ENCODE measurements at places on chromosomes 4 and X. TPM values are rescaled to one million over a fixed set of nuclear protein-coding genes. Genes with fewer than 3 reads are reported as not detected.

DNA sequence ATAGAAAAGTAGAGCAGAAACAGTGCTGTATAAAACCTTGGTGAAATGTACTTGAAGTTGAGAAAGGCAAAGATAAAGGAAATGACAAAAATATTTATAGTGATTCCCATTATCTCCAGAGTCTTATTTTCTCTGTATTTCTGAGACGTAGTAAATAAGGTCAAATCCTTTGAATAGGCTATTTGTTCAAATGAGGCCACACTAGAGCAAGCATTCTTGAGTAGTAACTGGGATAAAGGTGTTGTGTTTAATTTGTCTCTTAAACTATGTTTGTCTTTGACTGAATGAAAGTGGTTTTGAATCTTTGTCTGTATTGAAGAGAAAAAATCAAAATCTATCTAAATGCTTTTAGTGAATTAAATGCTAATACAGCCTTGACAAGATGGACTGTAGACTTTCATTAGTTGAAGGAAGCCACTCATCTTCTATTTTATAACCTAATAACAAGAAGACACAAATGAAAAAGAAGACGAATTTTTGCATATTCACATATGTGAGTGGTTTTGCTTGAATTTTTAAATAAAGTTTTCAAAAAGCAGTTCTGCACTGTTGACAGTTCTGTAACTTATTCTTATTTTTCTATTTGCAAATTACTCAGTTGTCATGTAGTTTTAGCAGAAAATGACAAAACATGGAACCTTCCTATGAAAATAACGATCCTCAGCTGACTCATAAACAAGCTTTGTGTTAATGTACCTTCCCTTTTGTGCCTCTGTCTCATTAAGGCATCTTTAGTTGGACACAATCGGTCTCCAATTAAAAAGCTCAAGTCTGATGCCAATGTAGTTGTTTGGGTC is 94.8 kb upstream of the PCDH18 start:
- no peaks in the 10 kb centered on the region for H3K27me3 ChIP-seq
- H3K4me1 ChIP-seq: no peaks in the 10 kb centered on the region

GRCh38 chrX:114472788-114473187 is 111.1 kb upstream of the HTR2C start:
- H3K27me3 ChIP-seq: no peaks in the 10 kb centered on the region
- H3K36me3 ChIP-seq: no peaks in the 10 kb centered on the region
- no peak overlapping the region for H3K4me3 ChIP-seq
- no peaks in the 10 kb centered on the region for H3K4me1 ChIP-seq

DNA sequence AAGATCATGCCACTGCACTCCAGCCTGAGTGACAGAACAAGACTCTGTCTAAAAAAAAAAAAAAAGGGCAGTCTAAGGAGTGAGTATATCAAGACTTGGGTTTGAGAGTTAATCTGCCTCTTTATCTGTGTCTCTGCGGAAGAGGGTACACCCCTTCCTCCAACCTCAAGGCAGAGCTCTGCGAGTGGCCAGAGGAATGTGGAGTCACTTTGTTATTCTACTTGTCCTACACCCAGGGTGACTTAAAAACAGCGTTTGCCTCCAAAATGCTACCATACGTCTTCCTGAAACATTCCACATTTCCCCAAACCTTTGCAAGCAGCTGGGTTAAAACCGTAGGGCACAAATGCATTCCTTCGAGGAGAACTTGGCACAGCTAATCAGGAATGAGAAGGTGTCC is 199.9 kb downstream of the SHOX start:
- H3K4me3 ChIP-seq: no peak overlapping the region
- H3K36me3 ChIP-seq: no peaks in the 10 kb centered on the region
- no peaks in the 10 kb centered on the region for H3K4me1 ChIP-seq
- H3K27me3 ChIP-seq: no peaks in the 10 kb centered on the region
- no peak for DNase-seq

DNA sequence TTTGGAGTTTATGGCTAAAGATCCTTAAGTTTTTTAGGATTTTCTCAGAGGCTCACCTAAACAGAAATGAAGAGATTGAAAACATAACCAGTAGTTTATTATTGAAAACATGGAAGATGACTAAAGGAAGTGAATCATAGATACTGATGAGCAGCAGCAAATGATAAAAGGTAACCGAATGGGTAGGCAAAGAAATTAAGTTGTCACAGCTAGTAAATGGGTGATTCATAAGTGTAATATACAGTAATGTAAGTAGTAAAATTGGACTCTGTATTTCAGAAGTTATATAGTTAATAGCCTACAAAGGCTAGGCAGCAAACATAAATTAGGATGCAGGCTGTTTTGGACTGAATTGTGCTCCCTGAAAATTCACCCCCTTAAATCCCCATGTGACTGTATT is 59.0 kb upstream of the ADGRA3 start:
- H3K4me1 ChIP-seq: no peaks in the 10 kb centered on the region
- DNase-seq: no peak
- no peaks in the 10 kb centered on the region for H3K36me3 ChIP-seq
- H3K27me3 ChIP-seq: no peaks in the 10 kb centered on the region

DNA sequence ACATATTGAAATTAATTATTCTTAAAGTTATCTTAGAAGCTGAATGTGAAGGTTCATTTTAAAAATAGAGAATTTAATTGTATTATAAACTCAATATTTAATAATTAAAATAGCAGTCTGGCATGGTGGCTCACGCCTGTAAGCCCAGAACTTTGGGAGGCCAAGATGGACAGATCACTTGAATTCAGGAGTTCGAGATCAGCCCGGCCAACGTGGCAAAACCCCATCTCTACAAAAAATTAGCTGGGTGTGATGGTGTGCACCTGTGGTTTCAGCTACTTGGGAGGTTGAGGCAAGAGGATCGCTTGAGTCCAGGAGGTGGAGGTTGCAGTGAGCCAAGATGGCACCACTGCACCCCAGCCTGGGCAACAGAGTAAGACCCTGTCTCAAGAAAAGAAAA is 659.9 kb upstream of the AGA start:
- no peaks in the 10 kb centered on the region for H3K4me1 ChIP-seq
- no peak overlapping the region for H3K4me3 ChIP-seq
- H3K36me3 ChIP-seq: no peaks in the 10 kb centered on the region
- no peaks in the 10 kb centered on the region for H3K27me3 ChIP-seq

- H3K4me3 ChIP-seq: no peak overlapping the region
- no peaks in the 10 kb centered on the region for H3K36me3 ChIP-seq
- no peaks in the 10 kb centered on the region for H3K27me3 ChIP-seq
- no peak for DNase-seq
- no peaks in the 10 kb centered on the region for H3K4me1 ChIP-seq
Measured at GRCh38 chr4:87196927-87197326, 23.5 kb downstream of the KLHL8 start.

GRCh38 chrX:111411983-111412382 is at the start of gene DCX:
Gene DCX (minus strand): TSS chrX:111412192. CDS start chrX:111410398, 1,794 bp downstream.
- no peaks in the 10 kb centered on the region for H3K27me3 ChIP-seq
- H3K36me3 ChIP-seq: no peaks in the 10 kb centered on the region

- DNase-seq: no peak
- H3K36me3 ChIP-seq: peaks cover 6% of the 10 kb centered on the region
- H3K4me1 ChIP-seq: no peaks in the 10 kb centered on the region
Measured at GRCh38 chrX:129590596-129590995, 50.5 kb downstream of the OCRL start.

- peak overlapping the region; percentile 28 for H3K4me3 ChIP-seq
- no peaks in the 10 kb centered on the region for H3K4me1 ChIP-seq
- no peak overlapping the region for H3K27ac ChIP-seq
- H3K36me3 ChIP-seq: no peaks in the 10 kb centered on the region
Measured at GRCh38 chr4:143700046-143700415, 444 bp downstream of the FREM3 start.

DNA sequence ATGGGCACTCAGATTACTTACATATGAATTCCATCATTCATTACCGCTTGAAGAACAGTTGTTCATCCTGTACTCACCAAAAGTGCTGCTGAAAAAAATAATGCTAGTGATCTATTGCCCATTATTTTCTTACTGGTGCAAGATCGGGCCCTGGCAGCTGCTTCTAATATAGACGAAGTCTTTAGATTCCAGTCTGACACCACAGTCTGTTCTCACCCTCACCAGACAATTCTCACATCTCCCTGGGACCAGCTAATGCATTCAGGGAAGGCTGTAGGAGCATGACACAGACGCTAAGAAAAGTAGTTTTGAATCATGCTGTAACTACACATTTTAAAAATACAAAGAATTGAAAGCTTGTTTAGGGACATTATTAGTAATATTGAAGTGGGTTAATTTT is 13.8 kb downstream of the GEMIN8 start:
- H3K4me1 ChIP-seq: no peaks in the 10 kb centered on the region
- no peak for DNase-seq
- H3K27ac ChIP-seq: no peak overlapping the region
- H3K4me3 ChIP-seq: no peak overlapping the region

DNA sequence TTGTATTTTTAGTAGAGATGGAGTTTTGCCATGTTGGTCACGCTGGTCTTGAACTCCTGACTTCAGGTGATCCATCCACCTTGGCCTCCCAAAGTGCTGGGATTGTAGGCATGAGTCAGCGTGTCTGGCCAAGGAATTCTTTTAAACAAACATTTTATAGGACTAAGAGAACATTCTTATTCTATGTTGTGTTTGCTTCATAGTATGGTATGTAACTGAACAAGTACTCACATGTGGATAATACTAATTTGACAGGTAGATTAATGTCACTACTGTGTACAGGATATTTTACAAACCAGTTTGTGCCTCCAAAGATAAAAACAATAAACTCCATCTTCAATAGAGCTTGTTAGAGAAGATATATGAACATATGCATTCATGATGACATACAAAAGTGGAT is 1353.4 kb downstream of the PCDH7 start:
- no peaks in the 10 kb centered on the region for H3K27me3 ChIP-seq
- H3K27ac ChIP-seq: no peak overlapping the region
- H3K4me1 ChIP-seq: no peaks in the 10 kb centered on the region
- H3K4me3 ChIP-seq: no peak overlapping the region

GRCh38 chr4:145976680-145977079 is 38.1 kb upstream of the ZNF827 start:
- H3K36me3 ChIP-seq: no peaks in the 10 kb centered on the region
- H3K4me3 ChIP-seq: no peak overlapping the region
- H3K27me3 ChIP-seq: no peaks in the 10 kb centered on the region
- no peak overlapping the region for H3K27ac ChIP-seq
- no peaks in the 10 kb centered on the region for H3K4me1 ChIP-seq

DNA sequence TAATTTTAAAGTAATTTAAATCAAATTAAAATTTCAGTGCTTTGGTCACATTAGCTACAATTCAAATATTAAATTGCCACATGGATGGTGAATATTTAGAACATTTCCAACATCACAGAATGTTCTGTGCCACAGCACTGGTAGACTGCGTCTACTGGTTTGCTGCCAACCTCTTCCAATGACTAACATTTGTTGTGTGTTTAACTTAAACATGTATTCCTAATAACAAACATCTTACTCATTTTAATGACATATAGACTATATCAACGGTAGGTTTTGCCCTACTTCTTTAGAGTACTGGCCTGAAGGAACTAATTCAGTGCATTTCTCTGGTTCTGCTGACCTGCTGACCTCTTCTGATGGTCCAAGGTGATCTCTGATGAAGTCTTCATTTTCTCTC is 157.6 kb downstream of the DCK start:
- no peak for DNase-seq
- H3K4me1 ChIP-seq: peaks cover 7% of the 10 kb centered on the region
- no peak overlapping the region for H3K4me3 ChIP-seq
- H3K27ac ChIP-seq: no peak overlapping the region

The PDGFRA gene
- 297 TPM for total RNA-seq

The EMCN gene
- total RNA-seq: 26.5 TPM

The NLRP2B gene
- 0.27 TPM for total RNA-seq

The KIAA1210 gene
- total RNA-seq: not detected

The UGT2B15 gene
- not detected for total RNA-seq

The ARX gene
- not detected for total RNA-seq

The JCHAIN gene
- total RNA-seq: 33.8 TPM

The SLC9A7 gene
- 3.0 TPM for total RNA-seq

The GCNA gene
- 4.8 TPM for total RNA-seq

The ERAS gene
- total RNA-seq: not detected

The MAGEB10 gene
- total RNA-seq: not detected

The LRAT gene
- 0.27 TPM for total RNA-seq
